Activated gamma-delta T cell treated with Interleukin-2 at 50 U/mL for 16 hours (primary cell): ENCODE measurements at places on chromosomes 2 and 18.

DNA sequence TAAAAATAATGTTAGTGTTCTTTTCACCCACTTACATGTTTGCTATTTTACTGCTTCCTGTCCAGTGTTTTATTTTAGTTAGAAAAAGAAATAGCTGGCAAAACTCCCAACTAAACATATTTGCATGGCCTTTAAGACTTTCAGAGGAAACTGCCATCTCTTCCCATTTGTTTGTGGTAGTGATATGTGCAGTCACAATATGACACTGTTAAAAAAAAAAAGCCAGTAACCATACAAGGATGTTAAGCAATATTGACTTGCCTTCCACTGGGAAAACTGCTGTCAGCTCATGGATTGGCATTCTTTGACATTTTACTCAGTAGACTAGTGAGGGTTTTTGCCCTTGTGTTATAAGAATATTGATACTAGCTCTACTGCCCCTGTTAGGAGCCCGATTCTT, 29.1 kb downstream of the XIRP2 start:
- no peak for DNase-seq

DNA sequence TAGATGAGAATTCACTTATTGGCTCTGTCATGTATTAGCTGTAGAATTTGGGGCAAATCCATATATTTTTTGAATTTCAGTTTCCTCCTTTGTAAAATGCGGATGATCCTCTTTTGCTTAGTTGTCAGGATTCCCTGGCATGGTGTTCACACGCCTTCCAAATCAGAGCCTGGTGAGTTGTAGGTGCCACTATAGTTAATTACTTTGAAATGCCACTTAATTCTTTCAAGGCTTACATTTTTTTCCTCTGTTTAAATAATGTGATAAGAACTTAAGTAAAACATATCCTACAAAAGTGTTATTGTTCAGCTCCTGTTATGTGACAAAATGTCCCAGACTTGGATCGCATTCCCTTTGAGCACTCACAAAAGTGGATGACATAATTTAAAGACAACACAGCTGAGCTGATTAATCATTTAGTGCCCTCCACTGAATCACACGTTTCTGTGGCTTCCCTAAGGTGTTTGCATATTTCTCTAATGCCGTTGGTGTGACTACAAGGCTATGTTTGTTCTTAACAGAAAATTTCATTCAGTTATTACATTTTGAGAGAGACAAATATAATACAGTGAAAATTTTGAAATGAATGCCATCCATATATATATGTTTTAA, 471.2 kb upstream of the CHST9 start:
- no peak for DNase-seq

GRCh38 chr2:224968051-224968450, 74.2 kb downstream of the DOCK10 start:
- no peak for DNase-seq

DNA sequence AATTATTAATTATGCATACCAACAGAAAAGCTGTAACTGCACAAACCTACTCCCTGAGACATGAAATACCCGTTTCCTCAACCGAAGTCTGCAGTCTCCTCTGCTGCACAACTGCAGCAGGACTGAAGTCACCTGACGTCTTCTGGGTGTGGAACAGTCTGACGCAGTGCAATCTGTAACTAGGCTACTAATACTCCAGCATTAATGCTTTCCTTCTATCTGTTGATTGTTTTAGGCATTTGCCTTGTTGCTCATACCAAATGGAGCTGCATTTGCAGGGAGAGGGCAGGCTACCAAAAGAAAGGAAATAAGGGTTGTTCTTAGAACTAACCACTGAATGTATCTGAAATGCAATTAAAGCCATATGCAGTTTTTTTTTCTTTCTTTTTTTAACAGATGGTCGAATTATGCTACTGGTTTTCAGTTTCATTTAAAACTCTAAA, 40.1 kb downstream of the RTN4 start:
- DNase-seq: peak; percentile 15

DNA sequence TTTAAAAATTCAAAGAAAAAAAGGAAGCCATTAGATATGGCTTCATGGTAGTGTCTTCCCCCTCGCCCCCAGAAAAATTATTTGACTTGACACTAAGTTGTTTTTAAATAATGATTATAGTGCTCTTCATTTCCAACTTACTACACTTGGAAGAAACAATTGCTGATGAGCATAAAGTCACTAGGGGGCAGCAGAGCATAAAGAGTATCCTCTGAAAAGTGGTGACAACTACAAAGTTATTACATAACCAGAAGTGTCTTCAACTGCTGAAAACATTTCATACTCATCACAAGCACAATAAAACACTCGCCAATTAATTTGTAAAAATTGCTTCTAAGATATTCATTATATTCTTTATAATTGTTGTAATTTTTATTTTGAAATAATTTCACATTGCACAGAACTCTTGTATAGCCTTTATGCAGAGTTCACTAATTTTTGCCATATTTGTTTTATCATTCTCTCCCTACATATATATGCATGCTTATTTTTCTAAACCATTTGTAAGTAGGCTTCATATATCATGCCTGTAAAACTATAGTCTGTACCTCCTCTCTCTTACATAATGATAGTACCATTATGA, 54.9 kb downstream of the EXOC6B start:
- peak; percentile 58 for DNase-seq

GRCh38 chr2:107807988-107808387, 18.7 kb upstream of the RGPD4 start:
- no peak for DNase-seq

DNA sequence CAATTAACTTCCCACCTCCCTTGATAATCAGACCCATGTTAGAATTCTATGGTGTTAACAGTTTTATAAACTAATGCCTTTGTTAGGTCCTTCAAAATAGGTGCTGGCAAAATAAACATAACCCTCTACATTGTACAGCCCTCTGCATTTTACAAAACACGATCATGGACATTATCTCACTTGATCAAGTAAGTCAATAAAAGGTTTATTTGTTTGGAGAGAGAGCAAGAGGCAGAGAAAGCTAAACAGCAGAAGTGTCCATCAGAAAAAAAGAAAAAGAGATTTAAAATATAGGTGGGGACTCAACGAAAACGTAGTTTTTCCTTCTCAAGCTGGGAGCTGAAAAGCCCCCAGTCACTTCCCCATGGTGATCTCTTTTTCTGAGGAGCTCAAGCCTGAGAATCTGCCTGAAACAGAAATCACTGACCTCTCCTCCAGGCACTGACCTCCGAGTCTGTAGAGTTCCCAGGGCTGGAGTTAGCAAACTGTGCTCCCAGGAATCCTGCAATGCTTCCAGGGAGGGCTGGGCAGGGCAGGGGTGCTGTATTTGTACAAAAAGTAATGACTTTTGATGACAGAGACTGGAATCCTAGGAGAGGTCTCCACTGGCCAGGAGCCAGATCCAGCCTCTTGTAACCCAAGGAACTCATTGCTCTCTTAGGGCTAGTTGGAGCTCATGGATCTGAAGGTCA, 137.8 kb upstream of the KLHL29 start:
- DNase-seq: no peak

DNA sequence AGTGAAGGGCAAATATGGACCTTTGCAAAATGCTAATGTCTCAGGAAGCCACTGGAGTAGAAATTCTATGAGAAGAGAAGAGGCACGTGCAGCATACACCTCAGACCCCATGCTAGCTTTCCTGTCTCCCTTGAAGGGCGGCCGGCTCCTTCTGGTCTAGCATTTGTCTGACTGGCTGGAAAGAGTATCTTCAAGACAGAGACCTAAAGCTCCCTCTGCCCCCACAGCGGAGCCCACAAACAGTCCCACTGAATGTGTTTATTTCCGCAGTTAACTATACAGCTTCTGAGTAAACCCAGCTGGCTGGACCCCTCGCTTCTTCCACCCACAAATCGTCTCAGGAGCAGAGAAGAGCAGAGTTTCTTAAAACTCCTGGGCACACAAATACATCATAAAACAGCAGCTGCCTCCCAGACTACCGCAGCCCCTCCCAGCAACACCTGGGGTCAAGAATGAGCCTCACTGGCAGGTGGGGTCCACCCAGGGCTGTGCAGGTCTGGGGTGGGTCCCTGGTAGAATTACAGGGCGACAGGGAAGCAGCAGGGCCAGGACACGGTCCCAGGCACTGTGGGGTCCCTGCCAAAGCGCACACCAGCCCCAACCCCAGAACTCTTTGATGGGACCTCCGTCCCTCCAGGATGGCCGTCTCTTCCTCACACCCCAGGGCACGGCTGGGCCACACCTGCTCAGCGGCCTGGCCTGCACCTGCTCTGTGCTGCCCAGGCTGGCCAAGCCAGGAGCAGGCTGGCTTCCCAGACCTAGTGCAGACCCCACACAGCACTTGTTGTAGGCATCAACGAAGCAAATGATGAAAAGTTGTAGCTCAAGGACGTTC, 103.8 kb downstream of the PXDN start:
- no peak for DNase-seq

DNA sequence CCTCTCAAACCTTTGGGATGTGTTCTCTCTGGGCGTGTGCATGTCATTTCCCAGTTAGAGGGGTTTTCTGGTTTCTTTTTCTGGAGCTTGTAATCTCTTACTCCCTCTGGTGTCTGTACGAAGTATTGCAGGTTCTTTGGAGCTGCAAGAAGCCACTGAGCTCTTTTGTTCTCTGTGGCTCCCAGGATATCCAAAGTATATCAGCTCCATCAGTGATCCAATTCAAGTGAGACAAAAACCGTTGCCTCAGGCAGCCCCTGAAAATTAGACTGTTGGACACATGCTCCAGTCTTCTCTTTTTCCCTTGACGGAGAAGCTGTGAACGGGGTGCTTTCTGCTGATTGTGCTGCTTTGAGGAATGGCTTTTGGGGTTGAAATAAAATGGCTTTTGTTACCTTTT, 59.0 kb upstream of the LDLRAD4 start:
- DNase-seq: no peak

GRCh38 chr2:24351981-24352380, 8.4 kb downstream of the ITSN2 start:
- no peak for DNase-seq

DNA sequence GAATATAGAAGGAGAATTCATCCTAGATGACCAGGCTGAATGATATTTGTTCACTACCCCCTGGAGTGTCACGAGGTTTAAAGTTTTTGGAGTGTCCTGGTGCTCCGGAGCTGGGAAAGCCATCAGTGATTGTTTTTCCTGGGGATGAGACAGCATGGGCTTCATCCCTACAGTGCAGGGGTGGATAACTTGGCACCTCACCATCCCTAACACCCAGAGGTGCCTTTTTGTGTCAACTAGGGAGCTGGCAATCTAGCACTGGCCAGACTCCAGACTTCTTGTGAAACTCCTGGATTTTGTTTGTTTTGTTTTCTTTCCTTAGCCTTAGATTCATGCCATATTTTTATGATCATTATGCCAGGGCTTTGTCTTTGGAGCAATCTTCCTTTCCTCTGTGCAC, 164.8 kb downstream of the PRKCE start:
- DNase-seq: no peak

DNA sequence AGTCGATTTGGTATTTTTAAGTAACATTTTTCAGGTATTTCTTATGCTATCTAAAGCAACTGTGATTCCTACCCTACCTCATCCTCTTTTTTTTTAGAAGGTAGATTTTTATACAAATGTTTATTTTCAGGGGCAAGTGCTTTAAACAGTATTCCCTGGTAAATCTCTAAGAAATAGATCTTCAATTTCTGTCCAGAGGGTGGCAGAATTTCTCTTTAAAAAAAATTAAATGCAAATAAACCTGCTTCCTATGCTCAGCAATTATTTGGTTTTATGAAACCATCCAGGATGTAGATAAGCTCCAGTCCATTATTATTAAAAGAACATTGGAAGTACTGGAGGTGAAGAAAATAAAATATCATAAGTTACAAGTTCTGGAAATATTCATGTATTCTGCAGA, 191.9 kb downstream of the MYO3B start:
- no peak for DNase-seq

- no peak for DNase-seq
These were observed 369.4 kb downstream of the TXNL1 start for GRCh38 chr18:56268952-56269351.

DNA sequence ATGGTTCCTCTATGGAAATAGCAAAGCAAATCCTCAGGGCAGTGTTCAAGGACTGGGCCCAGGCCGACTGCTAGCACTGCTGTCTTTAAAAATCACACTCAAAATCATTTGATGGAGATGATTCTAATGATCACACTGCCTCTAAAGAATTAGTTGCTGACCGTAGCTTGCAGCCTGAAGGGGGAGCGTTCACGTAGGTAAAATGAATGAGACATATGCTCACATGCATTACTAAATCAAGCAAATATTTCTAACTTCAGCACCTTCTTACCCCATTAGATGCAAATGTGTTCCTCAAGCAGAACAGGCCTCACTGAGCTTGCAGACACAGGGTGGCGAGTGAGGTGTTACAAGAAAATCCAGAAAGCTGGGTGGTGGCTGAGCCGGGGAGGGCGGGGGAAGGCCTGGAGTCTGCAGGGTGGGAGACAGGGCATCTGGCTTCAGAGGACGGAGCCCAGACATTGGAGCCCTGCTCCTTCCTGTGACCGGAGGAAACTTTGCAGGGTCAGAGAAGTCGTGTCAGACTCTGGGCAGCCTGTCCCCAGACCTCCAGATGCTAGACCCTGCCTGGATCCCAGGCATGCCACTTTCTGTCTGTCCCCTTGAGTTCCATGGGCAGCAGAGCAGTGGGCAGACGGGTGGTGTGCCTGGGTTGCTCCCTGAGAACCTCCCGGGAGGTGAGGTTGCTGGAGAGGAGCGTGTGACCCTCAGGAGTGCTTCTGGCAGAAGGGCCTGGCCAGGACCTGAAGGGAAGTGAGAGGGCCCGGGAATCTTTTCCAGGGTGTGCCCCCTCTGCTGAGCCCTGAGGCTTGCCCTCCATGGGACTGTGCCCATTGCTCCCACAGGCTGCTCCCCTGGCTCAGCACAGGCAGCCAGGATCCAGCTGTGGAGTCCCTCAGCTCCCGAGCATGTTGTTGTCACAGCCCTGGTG, 7.1 kb upstream of the NPPC start:
- no peak for DNase-seq

DNA sequence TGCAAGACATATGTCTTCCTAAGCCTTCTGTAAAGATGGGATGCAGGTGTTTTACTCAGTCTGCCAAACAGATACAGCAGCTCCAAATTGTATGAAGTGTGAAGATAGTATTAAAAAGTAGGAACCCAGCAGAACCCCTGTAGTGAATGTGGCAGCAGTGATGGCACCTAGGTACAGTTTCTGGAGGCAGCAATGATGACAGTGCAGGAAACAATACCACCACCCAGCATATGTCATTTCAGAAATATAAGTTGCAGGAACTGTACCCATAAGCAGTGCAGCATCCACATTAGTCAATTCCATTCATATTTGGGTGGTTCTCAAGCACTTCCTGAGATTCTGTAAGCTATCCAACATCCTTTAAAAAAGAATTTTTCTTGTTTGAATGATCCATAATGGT, 46.7 kb upstream of the ATP5MC3 start:
- no peak for DNase-seq

- DNase-seq: no peak
These were observed 122.9 kb downstream of the ATAD2B start for GRCh38 chr2:23803965-23804542.

DNA sequence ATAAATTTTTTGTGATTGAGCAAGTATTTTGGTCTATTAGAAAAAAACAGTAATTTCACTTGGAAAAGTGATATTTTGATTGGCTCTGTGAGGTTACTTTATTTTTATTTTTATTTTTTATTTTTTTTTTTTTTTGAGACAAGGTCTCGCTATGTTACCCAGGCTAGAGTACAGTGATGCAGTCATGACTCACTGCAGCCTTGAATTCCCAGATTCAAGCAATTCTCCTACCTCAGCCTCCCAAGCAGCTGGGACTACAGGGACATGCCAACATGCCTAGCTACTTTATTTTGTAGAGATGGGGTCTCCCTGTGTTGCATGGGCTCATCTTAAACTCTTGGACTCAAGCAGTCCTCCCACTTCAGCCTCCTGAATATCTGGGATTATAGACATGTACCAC, 60.9 kb upstream of the MGAT5 start:
- DNase-seq: no peak
